ENCODE measurements at places on chromosomes 6 and 20.

- DNase-seq, result no peak
Observed at GRCh38 chr20:4459081-4459480, 262.6 kb upstream of the PRND start.

DNA sequence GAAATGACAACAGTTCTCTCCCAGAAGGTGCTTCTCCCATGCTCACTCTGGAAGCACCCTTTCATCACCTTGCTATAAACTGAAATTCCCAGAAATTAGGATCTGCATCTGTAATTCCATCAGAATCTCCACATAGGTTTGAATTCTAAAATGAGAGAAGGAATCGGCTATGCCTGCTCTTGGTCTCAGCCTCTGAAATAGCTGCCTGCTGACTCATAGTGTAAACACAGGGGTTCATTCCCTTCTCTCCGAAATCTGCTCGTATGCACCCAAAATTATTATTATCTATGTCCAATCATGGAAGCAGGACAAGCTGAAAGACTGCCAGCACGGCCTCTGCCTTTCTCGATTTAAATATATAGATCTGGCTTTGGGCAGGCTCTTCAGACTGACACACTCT lies 74.6 kb upstream of the TAB2 start:
- no peak for DNase-seq

- no peak for DNase-seq
Observed at GRCh38 chr20:32753731-32754130, 8.5 kb upstream of the DNMT3B start.

DNA sequence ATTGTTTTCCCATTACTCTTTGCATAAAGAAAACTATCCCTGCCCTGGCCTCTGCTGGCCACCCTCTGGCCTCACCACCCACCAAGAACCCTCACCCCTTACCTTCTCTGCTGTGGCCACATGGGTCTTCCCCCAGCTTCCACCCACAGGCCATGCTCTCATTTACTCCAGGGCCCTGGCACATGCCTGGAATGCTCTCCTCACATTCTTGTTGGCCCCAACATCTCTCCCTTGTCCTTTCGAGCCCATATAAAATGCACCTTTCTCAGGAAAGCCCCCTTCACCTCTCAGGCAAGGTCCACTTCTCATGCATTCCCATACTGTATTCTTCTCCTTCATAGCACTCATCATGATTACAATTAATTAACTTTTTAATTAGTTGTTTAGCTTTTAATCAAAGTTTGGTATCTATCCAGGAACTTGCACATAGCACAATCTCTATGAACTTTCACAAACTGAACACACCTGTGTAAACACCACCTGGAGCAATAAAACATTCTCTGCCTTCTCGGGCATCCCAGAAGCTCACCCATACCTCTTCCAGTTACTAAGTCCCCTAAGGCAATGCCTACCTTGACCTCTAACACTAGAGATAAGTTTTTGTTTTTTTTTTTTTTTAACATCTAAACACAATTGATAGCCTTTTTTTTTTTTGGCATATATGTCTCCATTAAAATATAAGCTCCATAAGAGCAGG lies 617.2 kb downstream of the PTPRT start:
- DNase-seq, result no peak

DNA sequence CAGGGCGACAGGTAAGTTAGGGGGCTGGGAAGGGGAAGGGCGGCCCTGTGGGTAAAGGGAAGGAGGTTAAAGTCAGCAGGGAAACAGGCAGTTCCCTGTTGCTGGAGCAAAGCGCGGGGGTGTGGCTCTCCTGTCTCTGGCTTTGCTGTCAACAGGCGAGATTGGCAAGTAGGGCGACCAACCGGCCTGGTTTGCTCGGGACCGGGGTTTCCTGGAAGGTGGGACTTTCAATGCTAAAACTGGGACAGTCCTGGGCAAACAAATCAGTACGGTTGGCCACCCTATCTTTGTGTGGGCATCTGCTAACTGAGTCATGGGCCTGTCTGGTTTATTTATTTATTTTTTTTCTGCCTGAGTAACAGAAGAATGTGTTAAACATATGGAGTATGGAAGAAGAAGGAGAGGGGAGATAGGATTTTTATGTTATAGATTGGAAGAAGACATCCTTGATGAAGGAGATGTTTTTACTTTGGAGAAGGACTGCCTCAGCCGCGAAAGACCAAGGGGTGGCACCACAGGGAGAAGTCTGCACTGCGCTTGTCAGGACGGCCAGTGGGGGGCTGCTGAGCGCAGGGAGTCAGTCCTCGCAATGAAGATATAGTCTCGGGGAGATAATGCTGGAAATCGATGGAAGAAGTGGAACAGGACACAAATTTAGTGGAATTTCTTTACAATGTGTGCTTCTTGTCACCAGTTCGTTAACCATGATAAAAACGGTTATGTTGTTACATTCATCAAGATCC lies 43.4 kb upstream of the ESR1 start:
- no peak for DNase-seq

DNA sequence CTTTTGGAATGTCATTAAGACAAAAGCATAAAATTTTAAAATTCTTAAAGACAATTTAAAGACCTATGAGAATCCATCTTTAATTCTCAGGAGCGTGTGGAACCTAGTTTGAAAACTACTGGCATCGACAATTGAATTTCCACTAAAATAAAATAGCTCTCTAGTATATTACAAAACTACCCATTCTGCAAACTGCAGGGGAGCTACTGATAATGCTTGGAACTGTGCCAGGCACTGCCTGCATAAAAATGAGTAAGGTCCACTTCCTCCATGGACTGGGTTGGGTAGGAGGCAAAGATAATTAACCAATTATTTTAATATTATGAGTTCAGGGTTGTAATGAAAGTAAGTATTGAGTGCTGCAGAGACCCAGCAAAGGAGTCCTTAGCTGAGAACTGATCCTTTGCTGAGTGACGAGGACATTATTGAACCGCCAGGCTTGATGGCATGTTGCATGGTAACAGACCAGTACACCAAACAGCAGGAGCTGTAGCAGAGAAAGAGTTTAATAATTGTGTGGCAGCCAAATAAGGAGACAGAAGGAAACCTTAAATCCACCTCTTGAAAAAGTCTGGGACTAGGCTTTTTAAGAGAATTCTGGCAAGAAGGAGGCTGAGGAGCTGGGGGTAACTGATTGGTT lies 261.3 kb downstream of the ESR1 start:
- no peak for DNase-seq

DNA sequence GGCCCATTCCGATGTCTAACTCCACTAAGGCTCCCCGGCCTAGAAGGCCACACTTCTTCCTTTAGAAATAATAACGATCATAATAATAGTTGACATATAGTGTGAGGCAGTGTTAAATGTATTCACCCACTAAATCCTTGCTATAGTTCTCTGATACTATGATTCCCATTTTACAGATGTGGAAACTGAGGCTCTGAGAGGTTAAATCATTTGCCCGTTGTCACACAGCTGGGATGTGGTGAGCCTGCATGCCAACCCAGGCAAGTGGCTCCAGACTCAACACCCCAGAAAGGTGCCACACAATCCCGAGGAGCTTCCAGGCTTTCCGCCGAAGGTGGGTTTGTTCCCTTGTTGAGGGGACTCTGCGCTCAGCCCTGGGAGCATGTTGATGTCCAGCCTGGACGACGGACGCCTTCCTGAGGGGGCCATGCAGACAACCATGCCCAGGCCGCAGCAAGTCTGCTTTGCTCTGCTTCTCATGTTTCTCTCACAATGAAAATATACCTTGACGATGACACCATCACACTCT lies 104.6 kb upstream of the CDYL start:
- no peak for DNase-seq

GRCh38 chr20:44370639-44371218 lies 15.2 kb downstream of the HNF4A start:
- DNase-seq, result no peak

Measured in activated T-helper 2 cell treated with anti-CD3 and anti-CD28 coated beads, Interferon-gamma antibody, Interleukin-2, Interleukin-4, amounts not matched to agents 10 μg/mL and 5 μg/mL and 100 μg/mL, durations not matched to agents 14 hours and 24 hours and 36 hours (primary cell).